ENCODE measurements at places on chromosomes 5 and 9.
A peak's percentile ranks its signal among the peaks of the same experiment; 100 is the strongest.

- peak; percentile 54 for DNase-seq
These were observed 47.8 kb downstream of the ANXA2R start for GRCh38 chr5:42992088-42992879.

GRCh38 chr9:122948313-122948712 is 7.5 kb downstream of the RABGAP1 start:
- no peak for DNase-seq

GRCh38 chr9:97072285-97072776 is 33.4 kb upstream of the CTSV start:
- no peak for DNase-seq

DNA sequence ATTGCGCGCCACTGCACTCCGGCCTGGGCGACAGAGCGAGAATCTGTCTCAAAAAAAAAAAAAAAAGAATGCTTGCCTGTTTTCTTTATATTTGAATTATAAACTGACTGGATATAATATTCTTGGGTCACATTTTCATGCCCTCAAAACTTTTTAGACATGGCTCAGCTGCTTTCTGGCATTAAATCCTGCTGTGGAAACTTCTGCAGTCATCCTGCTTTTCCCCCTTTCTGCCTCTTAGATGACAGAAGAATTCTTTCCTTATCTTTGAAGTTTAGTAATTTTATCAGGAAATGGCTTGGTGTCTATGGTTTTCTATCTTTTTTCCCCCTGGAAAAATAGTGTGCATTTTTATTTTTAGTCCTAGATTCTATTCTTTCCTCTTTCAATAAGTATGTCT is 234.5 kb downstream of the AOPEP start:
- DNase-seq = no peak

DNA sequence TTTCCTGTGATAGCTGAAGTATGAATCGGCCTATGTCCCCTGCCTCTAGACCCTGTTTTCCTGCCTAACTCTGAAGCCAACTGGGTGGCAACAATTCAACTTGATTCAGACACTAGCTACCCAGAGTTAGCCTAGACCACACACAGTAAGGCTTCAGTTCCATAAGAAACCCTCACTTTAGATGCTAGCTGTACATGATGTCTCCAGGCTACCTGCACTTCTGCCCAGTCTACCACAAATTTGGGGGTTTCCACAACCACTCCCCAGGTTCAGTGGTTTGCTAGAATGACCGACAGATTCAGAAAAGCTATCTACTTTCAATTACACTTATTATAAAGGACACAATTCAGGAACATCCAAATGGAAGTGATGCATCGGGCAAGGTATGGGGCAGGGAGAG is 119.4 kb upstream of the VLDLR start:
- no peak for DNase-seq

DNA sequence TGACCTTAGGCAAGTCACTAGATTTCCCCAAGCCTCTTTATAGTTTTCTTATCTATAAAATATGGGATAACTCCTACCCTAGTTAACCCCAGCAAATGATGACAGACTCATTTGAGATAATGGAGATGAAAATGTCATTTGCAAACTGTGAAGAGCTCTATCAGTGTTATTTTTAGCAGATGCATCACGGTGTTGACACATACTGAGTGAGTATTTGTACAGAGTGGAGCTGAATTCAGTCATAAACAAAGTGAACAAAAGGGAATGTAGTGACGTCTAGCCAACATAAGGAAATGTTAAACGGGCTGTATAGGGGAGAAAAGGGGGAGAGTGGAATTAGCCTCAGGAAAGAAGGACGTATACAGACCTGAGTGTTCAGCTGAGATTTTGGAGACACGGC is 75.9 kb downstream of the NMUR2 start:
- no peak for DNase-seq

GRCh38 chr5:84036842-84037241 is 316.2 kb upstream of the HAPLN1 start:
- DNase-seq = no peak

GRCh38 chr9:23567516-23568165 is 258.4 kb downstream of the ELAVL2 start:
- DNase-seq = no peak

GRCh38 chr5:27412384-27412783 is 374.0 kb upstream of the CDH9 start:
- DNase-seq = no peak

GRCh38 chr5:15431923-15432322 is 68.1 kb upstream of the FBXL7 start:
- DNase-seq = no peak

- DNase-seq = no peak
These were observed 33.5 kb upstream of the ZSWIM6 start for GRCh38 chr5:61298580-61298979.

- DNase-seq = peak; percentile 60
These were observed at the start of gene MAP1B for GRCh38 chr5:72107131-72107900. Gene MAP1B (plus strand): TSS chr5:72107475. CDS start chr5:72107532, 57 bp downstream.

- no peak for DNase-seq
These were observed 745.3 kb upstream of the CHD1 start for GRCh38 chr5:99674101-99674500.

GRCh38 chr9:16120231-16120641 is 567.4 kb downstream of the CCDC171 start:
- no peak for DNase-seq

DNA sequence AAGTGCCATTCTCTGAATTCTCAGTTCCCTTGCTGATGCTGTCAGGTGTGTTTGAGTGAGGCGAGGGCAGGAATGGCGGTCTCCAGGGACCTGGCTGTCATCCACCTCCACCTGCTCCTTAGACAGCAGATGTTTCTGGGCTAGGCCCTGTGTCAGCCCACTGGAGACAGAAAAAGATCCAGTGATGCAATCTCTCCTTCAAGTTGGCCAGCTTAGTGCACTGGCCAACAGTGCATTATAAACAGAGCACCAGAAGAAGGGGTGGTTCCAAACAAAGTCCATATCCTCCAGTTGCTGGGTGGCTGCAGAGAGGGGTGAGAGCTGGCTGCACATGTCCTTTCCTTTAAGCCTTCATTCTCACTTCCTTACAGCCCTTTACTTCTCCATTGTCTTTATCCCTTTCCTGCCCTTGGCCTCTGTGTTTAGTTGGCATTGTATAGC is 26.5 kb downstream of the NANS start:
- no peak for DNase-seq

- no peak for DNase-seq
These were observed 139.8 kb upstream of the RPS23 start for GRCh38 chr5:82417776-82418607.

GRCh38 chr5:179346401-179346800 is 1.1 kb upstream of the ADAMTS2 start:
- no peak for DNase-seq

DNA sequence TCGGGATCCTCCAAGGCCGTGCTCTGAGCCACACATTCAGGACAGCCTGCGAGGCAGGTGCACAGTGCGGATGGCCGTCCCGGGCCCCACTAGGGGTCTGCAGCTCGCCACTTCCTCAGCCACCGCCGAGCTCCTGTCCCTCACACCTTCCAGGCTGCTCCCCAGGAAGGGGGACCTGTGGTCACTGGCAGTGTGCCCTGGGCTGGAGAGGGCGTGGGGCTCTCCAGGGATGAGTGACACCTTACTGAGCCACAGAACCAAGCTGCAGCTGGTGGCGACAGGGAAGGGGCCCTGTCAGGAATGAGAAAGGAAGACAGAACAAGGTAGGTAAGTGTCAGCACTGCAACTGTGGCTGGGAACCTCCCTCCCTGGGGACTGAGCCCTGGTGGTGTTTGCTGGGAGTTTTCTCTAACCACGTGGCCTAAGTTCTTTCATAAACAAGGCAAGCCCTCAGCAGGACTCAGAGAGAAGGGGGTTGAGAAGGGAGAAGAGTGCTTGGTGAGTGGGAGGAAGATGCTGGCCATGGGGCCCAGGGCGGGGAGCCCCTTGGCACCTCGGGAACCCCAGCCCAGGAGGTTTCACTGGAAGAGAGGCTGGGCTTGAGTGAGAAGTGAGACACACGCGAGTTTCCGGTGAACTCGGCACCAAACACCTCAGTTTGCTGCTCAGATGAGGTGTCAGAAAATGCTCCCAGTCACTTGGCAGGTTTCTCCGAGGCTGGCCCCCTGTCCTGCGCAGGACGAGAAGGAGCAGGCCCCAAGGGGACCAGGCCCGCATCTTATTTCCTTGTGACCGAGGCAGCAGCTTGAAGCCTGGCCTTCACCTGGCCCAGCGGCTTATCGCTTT is 5.2 kb downstream of the IL13 start:
- no peak for DNase-seq

DNA sequence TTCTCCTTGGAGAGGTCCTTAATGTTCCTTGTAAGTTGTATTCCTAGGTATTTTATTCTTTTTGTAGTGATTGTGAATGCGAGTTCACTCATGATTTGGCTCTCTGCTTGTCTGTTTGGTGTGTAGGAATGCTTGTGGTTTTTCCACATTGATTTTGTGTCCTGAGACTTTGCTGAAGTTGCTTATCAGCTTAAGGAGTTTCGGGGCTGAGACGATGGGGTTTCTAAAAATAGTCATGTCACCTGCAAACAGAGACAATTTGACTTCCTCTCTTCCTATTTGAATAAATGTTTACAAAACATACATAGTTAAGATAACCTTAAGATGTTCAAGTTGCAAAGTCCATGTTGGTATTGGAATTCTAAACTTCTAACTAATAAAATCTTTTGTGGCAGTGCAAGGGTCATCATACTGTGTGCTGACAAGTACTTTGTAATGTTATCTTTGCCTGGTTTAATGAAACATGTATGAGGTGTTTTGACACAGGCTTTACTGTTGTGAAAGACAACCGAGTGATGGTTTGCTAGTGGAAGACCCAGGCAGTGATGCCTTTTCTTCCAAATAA is 286.2 kb downstream of the MRPS30 start:
- no peak for DNase-seq

GRCh38 chr5:67245259-67245846 is 48.8 kb upstream of the CD180 start:
- DNase-seq = no peak

DNA sequence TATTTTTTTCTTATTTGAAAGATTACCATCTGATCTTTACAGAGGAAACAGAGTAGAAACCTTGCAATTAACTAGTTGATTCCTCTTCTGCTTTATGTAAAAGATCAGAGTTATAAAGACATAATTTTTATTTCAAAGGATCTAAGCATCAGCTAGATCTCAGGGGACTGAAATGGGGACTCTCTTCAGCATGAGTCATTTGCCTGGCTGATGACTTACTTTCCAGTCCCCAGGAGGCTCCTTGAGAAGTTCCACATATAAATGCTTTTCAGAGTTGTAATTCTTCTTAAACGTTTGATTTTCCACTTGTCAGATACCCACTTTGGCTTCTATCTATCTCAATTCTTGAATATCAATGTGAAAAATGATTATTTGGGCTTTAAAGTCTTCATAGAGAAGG is 389.4 kb downstream of the RAB3C start:
- DNase-seq = no peak

- no peak for DNase-seq
These were observed 42.6 kb downstream of the DIRAS2 start for GRCh38 chr9:90600029-90600428.

- DNase-seq = no peak
These were observed 835.7 kb downstream of the MAT2B start for GRCh38 chr5:164341056-164341619.

DNA sequence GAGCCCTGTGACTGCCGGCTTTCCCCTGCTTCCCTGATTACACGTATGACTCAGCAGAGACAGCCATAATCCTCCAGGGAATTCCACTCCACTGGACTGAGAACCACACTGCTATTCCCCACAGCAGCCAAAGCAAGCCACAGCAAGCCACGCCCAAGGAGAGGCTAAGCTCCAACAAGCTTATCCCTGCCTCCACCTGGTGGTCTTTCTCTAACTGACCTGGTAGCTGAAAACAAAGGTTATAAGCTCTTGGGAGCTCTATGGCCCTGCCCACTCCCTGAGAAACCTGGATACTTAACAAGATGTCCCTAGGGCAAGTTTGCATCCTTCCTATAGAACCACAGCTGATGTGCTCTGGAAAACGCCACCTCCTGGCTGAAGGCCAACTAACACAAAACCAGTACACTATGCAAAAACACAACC is 613.7 kb upstream of the CDH18 start:
- DNase-seq = no peak

DNA sequence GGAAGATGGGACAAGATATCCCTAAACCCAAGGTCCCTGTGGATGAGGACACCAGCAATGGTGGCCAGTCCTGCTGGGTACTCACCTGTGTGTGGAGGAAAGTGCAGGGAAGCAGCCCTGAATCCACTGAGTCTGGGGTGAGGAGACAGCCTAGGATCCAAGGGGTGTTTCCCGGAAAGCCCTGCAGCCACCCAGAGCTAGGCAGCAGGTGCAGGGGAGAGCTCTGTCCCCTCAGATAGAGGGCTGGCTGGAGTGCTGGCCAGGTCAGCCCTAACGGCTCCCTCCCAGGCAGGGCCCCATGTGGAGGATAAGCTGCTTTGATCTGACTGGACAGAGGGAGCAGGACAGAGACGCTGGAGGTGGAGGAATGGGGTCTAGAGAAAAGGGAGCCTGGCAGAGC is 344.7 kb upstream of the IRX4 start:
- no peak for DNase-seq

GRCh38 chr9:136206602-136207275 is 1.8 kb upstream of the LHX3 start:
- DNase-seq = no peak

DNA sequence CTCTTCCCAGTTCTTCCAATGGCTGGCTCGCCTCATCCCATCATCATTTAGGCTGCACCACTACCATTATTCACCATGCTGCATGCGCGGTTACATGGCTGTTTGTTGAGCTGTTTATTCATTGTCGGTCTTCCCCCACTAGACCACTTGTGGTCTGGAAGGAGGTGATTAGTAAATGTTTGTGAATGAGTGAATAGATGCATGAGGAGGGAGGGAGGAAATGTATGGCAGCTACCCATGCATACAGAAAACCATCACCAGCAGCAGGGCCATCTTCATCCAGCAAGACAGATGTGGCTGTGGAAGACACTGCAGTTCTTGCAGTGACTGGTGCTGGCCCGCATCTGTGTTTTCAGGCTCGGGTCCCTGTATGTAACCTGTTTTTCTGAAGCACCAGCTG is 113.3 kb upstream of the SAP30L start:
- DNase-seq = no peak

GRCh38 chr9:133693703-133694529 is 44.2 kb downstream of the SARDH start:
- DNase-seq = no peak

DNA sequence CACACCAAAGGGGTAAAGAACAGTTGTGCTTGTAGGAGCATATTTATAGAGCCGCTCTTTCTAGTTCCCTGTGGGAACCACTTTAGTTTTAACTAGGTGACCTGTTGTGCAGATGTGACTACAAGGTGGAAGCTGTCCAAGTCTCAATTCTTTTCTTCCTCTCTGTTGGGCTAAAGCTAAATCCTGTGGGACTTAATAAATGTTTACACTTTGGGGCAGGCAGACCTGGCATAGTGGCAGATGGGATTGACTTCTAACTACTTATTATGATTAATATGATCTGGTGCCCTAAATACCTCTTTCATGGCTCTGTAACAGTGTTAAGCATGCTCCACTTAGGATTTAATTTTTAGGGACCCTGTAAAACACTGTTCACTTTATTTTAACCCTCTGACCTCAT is 265.3 kb downstream of the KCTD16 start:
- DNase-seq = no peak

- DNase-seq = no peak
These were observed 38.0 kb upstream of the MROH2B start for GRCh38 chr5:41109186-41109585.

All from hippocampal formation (tissue), 2 donors.